Activated CD8-positive, alpha-beta memory T cell treated with anti-CD3 and anti-CD28 coated beads for 1 hour (primary cell): ENCODE measurements at places on chromosomes 5 and 9.

- DNase-seq = no peak
Measured at GRCh38 chr9:109517901-109518377, 19.8 kb upstream of the PTPN3 start.

GRCh38 chr5:168348084-168348414 is 56.6 kb downstream of the WWC1 start:
- no peak for DNase-seq

DNA sequence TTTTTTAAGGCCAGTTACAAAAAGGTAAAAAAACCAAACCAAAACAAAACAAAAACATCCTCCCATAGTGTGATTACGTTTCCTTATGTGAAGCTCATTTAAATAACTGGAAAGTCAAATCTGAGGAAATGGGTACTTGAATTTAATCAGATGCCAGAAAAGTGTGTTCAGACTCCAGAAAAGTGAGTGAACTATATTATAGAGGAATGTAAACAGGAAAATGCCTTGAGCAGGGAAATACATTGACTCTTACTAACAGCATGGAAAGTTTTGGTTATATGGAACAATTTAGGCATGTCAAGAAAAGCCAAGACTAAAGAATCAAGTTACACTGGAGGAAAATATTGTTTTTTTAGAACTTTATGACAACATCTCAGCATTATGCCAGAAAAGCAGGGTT is 37.8 kb upstream of the RNF20 start:
- no peak for DNase-seq

- no peak for DNase-seq
Measured at GRCh38 chr9:99720455-99721050, 101.1 kb upstream of the NR4A3 start.

- DNase-seq = no peak
Measured at GRCh38 chr9:89657765-89658164, 53.0 kb downstream of the GADD45G start.

DNA sequence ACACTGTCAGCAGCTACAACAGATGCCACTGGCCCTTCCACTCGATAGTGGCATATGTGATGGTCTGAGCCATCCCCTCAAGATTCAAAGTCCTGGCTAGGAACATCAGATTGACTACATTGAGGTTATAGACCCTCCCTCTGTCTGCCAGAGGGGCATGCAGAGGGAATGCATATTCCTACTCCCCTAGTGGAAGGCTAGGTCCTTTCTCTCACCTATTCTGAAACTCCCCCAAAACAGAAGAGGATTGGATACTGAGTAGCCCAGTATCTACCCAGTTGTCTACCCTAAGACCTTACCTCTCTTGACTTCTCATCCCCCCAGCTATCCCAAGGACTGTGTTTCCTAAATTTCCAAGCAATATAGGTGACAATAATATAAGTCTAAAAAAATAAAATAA is 78.5 kb upstream of the PDE4D start:
- DNase-seq = no peak

GRCh38 chr5:180625125-180625790 is 24.1 kb downstream of the FLT4 start:
- no peak for DNase-seq

- no peak for DNase-seq
Measured at GRCh38 chr9:95459178-95459577, 57.6 kb downstream of the PTCH1 start.

GRCh38 chr9:79254900-79255650 is 316.7 kb upstream of the TLE4 start:
- no peak for DNase-seq

DNA sequence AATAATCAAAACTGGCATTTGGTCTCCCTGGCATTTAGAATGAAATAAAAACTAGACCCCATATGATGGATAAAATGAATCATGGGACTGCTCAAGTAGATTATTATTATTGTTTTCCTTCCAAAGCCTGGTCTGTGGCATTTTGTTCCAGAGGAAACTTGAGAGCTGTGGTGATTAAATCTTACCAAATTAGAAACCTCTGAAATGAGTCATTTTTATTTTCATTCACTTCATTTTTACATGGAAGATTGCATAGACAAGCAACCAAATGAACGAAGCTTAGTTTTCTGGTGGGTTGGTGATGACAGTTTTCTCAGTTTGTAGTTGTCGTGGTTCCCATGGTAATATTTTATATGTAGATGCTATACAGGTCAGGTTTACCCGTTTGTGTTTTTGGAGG is 23.4 kb downstream of the PAM start:
- DNase-seq = no peak

- no peak for DNase-seq
Measured at GRCh38 chr9:71518045-71518827, 250.1 kb downstream of the CEMIP2 start.

DNA sequence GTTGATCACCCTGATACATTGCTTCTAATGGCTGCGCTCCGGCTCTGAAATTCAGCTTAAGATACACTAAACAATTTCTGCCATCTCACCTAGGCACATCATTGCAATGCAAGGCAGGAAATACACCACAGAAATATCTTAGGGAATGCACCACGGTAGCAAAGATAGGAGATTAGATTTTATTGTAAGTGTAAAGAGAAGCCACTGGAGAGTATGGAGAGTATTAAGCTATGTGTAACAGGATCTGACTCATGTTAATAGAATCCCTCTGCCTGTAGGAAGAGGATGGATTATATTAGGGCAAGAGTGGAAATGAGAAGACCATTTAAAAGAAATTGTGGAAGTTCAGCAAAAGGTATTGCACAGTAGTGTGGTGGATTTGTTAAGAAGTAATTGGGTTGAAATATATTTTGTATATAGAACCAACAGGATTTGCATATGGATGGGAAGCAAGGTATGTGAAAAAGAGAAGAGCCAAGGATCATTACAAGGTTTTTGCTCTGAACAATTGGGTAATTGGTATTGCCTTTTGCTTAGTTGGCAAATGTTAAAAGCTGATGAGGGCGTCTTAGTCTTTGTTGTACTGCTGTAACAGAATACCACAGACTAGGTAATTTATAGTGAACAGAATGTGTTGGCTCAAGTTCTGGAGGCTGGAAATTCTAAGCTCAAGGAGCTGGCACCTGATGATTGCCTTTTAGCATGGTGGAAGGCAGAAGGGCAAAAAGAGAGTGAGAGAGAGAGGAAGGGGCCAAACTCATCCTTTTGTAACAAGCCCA is 636.1 kb downstream of the PSAT1 start:
- DNase-seq = no peak

DNA sequence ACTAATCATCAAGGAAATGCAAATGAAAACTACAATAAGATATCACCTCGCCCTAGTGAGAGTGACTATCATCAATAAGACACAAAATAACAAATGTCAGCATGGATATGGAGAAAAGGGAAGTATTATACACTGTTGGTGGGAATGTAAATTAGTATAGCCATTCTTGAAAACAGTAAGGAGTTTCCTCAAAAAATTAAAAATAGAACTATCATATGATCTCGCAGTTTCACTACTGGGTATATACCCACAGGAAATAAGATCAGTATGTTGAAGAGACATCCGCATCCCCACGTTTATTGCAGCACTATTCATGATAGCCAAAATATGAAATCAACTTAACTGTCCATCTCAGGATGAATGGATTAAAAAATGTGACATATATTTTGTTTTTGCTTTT is 31.6 kb upstream of the STK32A start:
- no peak for DNase-seq
